Posterior vena cava (tissue), 2 donors: ENCODE measurements at places on chromosomes 16 and 17.

- no peak for DNase-seq
These were observed 129.9 kb downstream of the RAP1GAP2 start for GRCh38 chr17:2926019-2926650.

GRCh38 chr16:89293276-89294143, 76.0 kb downstream of the ZNF778 start:
- no peak for DNase-seq

GRCh38 chr16:2331931-2332267, 8.6 kb downstream of the ABCA3 start:
- no peak for DNase-seq

DNA sequence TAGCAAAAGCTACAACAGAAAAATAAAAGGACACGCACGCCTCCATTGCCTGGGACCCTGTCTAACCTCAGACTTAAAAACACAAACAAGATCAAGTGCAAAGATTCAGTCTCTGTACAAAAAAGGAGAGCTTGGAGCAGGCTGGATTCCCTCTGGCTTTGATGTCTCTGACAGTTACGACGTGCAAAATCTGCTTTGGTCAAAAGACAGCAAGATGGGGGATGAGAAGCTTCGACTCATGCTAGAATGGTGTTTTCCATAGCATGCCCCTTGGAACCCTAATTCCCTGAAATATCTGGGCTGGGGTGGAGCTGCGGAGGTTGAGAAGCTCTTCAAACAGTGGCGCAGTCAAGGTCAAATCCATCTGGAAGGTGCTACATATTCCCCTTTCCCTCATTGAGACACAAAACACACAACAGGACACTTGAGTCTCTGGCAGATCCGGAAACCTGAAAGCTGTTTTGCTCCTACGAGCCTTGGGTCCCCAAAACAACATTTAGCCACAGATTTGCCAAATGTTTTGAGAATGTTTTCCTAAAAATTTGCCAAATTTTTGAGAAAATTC, 9.1 kb downstream of the MYH11 start:
- no peak for DNase-seq

DNA sequence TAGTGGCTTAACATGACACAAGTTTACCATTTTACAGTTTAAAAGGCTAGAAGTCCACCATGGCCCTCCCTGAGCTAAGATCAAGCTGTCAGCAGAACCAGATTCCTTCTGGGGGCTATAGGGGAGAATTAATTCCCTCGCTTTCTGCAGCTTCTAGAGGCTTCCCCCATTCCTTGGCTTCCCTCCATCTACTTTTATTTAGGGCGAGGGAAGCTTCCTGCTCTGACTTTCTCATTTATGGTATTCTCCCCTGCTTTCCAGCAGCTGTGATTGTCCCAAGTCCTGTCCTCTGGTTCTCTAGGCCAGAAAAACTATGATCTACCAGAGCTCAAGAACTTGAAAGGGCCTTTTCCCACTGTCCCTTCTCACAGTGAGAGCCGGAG, 4.3 kb downstream of the CETP start:
- no peak for DNase-seq

DNA sequence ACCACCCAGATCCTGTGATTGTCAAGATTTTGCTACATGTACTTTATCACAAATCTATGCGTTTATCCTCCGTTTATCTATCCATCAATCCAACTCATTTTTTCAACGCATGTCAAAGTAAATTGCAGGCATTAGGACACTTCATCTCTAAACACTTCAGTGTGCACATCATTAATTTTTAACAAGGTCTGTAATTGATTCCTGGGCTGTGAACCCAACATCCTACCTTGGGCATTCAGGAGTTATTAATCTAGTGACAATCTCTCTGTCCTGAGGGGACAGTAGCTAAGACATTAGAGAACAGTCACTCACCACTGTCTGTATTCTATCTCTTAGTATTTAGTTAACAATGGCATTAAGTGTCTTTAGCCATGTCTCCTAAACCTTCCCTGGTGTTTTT, 264.7 kb downstream of the SOX9 start:
- no peak for DNase-seq

GRCh38 chr17:36932694-36933511, 4.4 kb upstream of the LHX1 start:
- peak; percentile 54 for DNase-seq

DNA sequence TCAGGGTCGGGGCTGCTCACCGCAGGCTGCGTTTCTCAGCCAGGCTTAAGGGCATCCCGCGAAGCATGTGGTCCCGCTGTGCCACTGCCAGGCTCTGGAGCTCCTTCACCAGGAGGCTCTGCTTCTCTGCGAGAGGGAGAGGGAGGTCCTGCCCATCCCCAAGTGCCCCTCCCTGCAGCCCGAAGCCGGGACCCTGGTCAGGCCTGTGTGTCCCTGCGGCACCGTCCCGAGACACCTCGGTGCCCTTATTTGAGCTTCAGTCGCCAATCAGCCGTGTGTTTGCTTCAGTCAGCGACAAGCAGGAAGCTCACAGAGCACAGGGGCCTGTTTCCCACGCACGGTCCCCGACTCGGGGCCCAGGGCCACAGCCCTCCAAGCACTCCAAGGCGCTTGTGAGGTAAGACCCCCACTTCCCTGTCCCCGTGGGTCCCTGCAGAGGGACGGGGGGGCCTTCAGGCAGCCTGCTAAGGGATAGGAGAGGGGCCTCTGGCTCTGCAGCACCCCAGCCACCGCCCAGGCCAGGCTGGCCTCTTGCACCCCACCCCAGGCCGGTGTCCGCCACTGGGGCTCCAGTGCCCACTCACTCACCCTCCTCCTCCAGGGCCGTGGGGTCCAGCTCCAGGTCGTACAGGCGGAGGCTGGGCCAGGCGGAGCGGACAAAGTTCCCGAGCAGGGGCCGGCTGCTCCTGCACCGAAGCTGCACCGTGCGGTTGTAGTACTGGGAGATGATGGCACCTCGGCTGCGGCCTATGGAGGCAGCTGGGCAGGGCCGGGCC, 3.2 kb downstream of the TMC6 start:
- no peak for DNase-seq

DNA sequence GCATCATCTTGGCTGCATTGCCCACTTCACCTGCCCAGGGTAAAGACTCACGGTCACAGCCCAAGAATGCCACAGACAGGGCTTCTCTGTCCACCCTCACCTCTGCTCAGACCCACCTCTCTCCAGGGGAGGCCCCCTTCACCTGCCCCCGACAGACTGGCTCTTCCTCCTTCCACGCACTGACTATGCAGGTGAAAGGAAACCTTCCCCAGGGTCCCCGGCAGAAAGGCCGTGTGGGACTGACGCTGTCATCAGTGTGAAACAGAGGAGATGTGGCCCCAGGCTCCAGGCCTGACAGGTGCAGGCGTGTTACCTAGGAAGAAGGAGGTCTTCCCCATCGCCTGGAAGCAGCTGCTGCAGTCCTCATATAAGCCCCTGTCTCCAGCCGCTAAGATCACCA, 9.3 kb upstream of the ROGDI start:
- DNase-seq: no peak

DNA sequence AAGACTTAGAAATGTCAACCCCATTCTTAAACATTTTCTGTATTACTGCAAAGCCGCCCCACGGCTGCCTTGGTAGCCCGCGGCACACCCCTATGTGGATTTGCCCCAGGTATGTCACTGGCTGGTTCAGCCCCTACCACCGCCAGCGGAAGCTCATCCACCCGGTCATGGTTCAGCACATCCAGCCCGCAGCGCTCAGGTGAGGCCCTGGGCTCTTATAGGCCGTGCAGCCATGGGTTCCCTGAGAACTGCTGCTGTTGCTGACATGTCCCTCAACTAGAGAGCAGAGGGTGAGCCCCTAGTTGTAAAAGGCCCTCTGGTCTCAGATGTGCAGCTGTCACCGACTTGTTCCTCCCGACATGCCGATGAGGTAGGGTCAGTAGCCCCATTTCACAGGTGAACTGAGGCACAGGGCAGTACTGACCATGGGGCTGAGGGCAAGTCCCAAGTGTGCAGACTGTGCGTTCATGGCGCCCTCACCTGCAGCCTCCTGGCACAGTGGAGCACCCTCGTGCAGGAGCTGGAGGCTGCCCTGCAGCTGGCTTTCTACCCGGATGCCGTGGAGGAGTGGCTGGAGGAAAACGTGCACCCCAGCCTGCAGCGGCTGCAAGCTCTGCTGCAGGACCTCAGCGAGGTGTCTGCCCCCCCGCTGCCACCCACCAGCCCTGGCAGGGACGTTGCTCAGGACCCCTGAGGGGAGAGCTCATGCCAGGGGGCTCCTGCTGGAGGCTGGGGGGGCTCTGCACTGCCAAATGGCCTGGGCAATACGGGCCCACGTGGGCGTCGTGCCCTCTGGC, 8.7 kb downstream of the CYBC1 start:
- DNase-seq: no peak

GRCh38 chr17:51687887-51688286, 427.5 kb downstream of the UTP18 start:
- no peak for DNase-seq

GRCh38 chr17:80945736-80946135, 45.9 kb upstream of the CHMP6 start:
- DNase-seq: peak; percentile 46

DNA sequence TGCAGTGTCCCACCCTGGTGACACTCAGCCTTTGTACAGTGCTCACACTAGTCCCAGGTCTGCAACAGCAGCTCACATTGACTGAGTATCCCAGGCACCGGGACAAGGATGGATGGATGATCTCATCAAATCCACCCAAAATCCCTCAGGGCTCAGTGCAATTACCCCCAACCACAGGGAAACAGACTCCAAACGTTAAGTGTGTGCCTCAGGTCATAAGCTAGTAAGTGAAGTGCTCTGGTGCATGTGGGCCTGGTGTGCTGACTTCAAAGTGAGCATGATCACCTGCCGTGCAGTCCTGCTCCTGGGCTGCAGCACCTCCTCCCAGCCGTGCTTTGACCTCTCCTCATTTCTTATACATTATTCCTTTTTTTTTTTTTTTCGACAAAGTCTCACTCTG, 31.2 kb upstream of the CD300E start:
- DNase-seq: no peak

- no peak for DNase-seq
These were observed 277.0 kb downstream of the WWOX start for GRCh38 chr16:78376452-78376851.

GRCh38 chr17:66930933-66931332, 33.6 kb upstream of the CACNG4 start:
- DNase-seq: peak; percentile 63

- no peak for DNase-seq
These were observed 24.4 kb upstream of the DNAJA2 start for GRCh38 chr16:46997844-46998243.

DNA sequence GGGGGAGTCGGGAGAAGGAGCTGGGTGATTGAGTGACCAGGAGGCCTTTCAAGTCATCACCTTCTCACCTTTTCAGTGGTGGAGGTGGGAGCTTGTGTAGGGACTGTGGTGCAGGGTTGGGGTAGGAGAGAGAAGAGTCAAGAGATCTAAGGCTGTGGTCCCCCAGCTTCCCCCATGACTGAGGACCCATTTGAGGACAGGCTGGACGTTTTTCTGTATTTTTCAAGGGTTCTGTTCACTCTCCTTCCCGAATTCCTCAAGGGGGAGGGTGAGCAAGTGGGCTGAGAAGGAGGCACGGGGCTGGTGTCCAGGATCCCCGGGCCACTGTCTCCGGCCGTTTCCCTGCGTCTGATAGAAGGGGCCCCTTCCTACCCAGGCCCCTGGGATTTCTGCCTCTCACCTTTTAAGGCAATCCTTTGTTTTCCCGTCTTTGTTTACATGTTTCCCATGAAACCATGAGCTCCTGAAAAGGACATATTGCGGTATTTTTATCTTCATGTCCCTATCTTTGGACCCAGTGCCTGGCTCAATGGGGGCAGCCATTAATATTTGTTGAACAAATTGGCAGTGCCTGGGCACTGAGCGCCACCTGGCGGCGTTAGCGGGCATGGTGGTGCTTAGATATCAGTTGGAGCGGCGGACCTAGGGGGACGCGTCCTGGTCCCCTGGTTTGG, 9.2 kb upstream of the CD300A start:
- DNase-seq: peak; percentile 95

GRCh38 chr16:66899945-66900710, 18.6 kb downstream of the CDH16 start:
- DNase-seq: peak; percentile 93

DNA sequence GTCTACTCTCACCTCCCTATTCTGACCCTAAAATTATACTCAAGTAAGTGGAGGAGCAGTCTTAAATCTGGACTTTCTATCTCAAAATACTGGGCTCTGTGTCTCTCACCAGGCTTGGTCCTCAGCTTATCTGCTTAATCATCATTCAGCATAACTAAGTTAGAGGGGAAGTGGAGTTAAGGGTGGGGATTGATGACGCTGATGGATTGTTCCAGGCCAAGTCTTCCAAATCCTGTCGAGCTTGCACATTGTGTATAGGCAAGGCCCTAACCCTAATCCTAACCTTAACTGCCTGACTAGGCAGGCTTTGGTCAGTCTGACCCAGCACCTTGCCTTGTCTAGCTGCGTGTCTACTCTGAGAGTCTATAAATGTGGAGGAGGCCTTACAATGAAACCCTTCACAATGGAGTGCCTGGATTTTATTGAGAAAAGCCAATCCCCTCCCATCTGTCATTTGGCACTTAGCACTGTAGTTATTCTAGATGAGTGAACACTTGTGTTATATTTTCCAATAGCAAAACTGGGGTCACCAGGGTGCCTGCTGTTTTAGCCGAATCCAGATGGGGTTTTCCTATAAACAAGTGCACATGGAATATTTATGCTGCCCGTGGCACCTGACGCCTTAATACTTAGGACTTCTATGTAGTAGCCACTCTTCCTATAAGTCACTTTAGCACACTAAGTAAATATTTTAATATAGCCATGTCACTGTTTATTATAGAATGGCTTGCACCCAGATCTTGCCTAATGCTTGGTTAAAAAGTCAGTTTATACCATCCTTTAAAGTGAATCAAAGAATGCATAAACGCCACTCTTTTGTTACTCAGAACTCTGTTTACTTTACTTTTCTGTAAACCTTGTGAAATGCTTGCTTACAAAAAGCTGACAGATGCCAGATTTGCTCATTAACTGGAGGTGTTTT, 193.2 kb upstream of the MYOCD start:
- DNase-seq: no peak

DNA sequence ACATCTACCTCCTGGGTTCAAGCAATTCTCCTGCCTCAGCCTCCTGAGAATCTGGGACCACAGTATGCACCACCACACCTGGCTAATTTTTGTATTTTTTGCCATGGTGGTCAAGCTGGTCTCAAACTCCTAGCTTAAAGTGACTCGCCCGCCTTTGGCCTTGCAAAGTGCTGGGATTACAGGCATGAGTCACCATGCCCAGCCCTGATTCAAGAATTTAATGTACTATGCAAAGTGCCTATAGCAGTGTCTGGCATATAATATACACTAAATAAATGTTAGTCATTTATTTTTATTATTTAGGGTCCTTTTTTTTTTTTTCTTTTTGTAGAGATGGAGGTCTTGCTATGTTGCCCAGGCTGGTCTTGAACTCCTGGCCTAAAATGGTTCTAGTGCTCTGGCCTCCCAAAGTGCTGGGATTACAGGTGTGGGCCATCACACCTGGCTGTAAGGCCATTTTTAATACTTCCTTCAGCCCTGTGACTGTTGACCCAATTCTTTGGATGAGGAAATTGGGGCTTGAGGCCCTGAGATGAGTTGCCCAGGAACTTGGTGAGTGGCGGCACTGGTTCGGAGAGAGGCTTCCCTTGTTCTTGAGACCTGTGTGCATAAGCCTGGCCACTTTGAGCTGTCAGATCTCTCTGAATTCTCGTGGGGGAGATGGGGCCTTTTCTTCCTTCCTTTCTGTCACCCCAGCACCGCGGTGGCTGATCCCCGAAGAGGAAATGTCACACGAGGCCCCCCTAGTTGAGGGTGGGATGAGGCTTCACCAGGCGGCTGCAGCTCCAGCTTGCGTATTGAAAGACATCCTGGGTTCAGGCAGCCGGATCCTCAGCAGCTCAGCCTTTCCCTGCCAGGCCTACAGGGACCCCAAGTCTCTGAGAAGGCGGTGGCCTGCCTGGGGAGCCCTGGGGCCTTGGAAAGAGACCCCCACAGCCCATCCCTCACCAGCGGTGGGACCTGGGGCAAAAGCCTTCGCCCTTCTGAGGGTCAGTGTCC, 38.7 kb downstream of the LAT start:
- DNase-seq: peak; percentile 70
